Stimulated activated CD4-positive, alpha-beta T cell treated with anti-CD3 and anti-CD28 coated beads, Interleukin-15, amount 100 ng/mL, for 1 hour (primary cell): ENCODE measurements at places on chromosomes 6 and 20.
A peak's percentile ranks its signal among the peaks of the same experiment; 100 is the strongest.

DNA sequence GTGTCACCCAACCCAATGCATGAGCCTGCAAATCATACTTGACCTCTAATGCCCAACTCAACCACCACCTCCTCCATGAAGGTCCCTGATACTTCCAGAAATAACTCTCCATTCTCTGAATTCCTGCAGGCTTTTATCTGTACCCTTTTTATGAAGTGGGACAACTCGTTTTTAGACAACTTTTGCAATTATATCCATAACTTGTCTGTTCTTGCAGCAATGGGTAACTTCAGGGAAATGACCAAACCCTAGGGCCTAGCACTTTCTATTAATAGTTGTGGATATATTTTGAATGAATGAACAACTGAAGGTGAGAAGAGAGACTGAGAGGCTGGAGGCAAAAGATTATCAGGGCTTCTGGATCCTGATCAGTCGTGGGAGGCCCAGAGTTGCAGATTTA, 236.6 kb upstream of the MOCS1 start:
- DNase-seq: no peak

DNA sequence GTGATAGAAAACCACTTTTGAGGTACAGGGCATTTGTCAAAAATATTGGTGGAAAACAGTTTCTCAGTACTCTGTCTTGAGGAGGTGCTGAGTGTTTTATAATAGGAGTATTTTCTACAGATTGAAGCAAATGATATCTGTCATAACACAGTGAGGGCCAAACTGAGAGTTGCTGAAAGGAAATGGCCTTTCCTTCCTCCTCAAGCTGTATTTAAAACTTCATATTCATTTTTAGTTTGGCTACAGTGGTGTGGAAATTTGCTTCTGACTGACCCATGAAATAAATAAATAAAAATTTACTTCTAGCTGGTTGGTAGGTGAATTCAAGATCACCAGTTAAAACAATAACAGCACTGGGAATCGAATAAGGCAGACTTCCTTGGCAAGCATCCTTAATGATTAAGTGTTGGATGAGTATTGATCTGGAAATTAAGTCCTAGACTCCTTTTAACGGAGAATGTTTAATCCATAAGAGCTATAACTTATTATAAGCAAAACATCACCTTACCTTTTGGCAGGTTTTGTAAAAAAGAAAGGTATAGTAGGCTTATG, 828.6 kb upstream of the CITED2 start:
- no peak for DNase-seq

- DNase-seq: no peak
These were observed 34.5 kb downstream of the SLX4IP start for GRCh38 chr20:10469599-10469998.

DNA sequence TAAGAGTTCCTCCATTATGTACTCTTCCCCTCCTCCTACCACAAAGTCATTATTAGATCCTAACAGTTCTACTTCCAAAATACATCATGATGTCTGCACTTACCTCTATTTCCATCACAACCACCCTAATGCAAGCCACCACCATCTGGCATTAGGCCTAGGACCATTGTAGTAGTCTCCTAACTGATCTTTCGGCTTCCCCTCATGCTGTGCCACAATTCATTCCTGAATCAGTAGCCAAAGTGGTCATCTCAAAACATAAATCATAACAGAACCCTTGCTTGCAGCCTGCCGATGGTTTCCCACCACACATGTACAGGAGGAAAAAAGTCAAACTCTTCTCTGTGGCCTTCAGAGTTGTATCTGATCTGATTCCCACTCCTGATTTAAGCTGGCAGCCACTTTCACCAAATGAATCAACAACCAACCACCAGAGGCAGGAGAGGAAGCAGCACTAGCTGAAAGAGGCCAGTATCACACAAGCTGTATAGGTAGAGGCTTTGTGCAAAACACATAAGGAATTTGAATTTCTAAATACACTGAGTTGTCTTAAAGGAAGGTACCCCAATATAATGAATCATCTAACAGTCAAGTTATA, 26.1 kb downstream of the FAM184A start:
- no peak for DNase-seq

- no peak for DNase-seq
These were observed 18.8 kb downstream of the MRAP2 start for GRCh38 chr6:84052204-84052882.

DNA sequence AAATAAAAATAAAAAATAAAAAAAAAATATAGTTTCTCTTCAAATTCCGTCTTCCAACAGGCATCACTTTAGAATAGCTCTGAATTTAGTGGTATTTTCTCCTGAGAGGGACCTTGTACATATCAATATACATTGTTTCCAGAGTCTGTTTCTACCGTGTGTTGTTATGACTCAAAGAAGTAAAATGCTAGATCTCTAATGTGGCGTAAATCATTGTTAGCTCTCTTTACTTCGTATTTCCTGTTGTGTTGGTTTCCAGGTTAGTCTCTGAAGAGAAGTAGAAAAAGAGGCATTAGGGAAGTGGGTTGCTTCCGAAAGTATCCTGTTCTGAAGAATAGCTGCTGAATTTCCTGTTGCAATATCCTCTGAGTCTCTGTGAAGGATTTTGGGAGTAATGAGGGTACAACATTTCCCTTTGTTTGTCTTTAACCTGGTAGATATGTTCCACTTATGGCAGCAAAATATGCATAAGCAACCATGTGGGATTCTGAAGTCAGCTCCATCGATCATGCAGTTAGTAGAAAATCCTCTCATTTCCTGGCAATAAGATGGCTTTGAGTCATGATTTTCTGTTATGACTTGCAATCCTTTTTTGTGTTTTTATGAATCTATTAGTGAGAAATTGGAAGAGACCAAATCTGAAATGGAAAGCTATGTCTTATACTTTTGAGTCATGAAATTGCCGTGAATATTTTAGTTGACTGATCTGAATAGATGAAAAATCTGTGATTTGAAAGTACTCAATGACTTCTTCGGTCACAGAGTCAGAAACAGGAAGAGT, 42.0 kb upstream of the MCHR2 start:
- no peak for DNase-seq

DNA sequence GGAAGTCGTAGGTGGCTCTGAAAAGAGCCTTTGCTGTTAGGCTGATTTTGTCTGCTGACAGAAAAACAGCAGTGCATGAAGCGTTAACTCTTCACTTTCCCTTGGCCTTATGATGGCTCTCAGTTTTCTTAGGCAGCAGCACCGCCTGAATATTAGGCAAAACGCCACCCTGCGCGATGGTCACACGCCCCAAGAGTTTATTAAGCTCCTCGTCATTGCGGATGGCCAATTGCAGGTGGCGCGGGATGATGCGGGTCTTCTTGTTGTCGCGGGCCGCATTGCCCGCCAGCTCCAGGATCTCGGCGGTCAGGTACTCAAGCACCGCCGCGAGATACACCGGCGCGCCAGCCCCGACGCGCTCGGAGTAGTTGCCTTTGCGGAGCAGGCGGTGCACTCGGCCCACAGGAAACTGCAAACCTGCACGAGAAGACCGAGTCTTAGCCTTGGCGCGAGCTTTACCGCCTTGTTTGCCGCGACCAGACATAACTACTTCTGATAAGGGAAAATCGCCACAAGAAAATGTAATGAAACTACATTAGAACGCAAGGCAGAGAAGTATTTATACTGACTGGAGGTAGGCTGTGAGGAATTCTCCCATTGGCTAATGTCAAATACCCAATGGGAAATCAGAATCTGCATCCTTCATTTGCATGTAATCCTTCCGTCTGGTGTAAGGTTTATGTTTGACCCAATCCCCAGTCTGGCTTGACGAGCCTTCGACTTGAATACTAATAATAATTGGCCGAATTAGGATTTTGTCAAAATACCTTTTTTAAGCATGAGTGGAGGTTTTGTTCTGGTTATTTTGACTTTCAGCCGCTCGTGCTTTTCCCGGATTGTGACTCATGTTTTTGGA, 53.9 kb upstream of the HFE start:
- DNase-seq: peak; percentile 31

GRCh38 chr6:96153775-96154174, 138.0 kb downstream of the FUT9 start:
- no peak for DNase-seq

DNA sequence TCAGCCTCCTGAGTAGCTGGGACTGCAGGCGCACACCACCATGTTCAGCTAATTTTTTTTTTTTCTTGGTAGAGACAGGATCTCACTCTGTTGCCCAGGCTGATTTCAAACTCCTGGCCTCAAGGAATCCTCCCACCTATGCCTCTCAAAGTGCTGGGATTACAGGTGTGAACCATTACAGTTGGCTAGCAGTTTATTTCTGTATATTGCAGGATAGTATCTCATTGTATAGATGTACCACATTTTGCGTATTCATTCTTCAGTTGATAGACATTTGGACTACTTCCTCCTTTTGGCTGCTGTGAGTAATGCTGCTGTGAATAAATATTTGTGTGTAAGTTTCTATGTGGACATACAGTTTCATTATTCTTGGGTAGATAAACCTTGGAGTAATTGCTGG, 32.9 kb downstream of the ASXL1 start:
- no peak for DNase-seq
